ENCODE measurements at places on chromosomes 1 and 21.

GRCh38 chr1:202203238-202204039, 9.8 kb downstream of the LGR6 start:
- DNase-seq = peak; percentile 42

DNA sequence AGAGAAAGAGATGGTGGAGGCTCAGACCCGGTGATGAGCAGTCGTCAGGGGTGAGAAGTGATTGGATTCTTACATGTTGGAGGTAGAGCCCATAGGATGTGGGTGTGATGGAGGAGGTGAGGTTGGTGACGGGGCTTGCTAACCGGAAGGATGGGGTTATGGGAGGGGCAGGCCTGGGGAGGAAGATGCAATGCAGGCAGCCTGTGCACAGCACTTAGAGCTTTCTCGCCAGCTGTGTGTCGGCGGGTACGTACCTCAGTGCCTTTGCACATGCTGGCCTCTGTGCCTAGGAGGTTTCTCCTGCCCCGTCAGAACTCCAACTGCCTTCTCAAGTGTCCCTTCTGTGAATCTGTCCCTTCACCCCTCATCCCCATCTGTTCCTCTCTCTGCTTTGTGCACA, 2.9 kb upstream of the BSND start:
- DNase-seq = peak; percentile 67

GRCh38 chr1:245715291-245715701, 560.5 kb downstream of the KIF26B start:
- no peak for DNase-seq

- no peak for DNase-seq
Observed at GRCh38 chr1:99886179-99886578, 36.0 kb downstream of the AGL start.

DNA sequence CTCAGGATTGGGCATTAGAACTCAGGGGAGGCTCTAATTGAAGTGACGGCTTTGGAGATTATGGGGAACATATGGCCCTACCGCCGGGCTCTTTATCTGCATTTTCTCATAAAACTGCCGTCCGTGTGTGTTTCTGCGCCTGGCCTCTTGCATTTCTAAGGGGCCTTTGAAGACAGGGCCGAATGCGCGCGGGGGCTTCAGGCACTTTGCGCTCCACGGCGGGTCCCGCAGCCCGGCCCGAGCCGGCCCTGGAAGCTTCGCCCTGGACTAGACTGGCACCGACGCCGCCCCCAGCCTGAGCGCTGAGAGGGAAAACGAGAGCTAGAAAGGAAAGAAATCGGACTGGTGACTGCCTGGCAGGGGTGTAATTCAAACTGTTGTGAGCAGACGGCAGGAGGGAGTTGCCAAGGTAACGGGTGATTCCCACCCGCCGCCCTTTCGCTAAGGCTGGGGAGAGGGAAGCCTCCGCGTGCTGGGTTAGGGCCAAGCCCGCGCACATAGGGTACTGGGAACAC, 120.7 kb downstream of the LMX1A start:
- no peak for DNase-seq

DNA sequence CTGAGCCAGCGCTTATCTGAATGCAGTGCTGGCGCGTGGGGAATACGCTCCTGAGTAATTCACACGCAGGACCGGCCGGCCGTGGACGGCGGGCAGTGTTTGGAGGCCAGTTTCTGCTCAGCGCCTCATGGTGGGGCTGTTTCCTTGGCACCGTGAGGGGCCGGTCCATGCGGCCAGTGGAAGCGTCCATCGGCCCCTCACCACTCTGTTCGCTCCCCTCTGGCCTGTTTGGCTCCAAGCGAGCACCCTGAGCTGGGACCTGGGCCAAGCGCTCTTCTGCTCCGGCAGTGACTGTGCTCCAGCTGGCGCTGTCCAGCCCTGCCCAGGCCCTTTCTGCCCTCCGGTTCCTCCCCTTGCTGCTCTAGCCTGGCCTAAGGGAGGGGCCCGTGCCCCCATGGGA, 16.3 kb upstream of the PLCH2 start:
- no peak for DNase-seq

GRCh38 chr1:39063191-39063590, 37.0 kb downstream of the NDUFS5 start:
- no peak for DNase-seq

- no peak for DNase-seq
Observed at GRCh38 chr1:159937054-159937750, 8.2 kb downstream of the IGSF9 start.

DNA sequence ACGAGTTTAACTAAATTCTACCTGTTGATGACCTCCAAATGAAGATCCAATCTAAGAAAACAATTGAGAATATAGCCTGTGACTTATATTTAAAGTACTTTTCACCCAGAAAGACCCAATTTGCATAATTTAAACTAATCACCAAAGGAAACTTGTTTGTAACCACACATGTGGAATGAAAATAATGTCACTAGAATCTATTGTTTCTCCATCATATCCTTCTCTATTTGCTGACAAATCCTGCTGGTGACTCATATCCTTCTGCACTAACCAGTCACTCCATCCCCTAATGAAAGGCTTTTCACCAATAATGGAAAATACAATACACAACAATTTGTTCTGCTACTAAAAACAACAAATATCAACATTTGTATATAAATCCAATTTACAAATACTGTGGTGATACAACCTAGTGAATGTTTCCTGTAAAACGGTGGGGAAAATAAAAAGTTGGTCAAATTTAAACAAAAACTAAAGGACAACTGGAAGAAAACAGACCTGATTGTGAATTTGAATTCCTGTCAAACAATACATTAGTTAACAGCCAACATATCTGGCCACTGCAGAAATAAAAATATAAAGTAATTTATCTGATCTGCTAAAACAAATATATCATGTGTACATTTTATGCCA, 6.5 kb downstream of the PTP4A2 start:
- DNase-seq = peak; percentile 39

DNA sequence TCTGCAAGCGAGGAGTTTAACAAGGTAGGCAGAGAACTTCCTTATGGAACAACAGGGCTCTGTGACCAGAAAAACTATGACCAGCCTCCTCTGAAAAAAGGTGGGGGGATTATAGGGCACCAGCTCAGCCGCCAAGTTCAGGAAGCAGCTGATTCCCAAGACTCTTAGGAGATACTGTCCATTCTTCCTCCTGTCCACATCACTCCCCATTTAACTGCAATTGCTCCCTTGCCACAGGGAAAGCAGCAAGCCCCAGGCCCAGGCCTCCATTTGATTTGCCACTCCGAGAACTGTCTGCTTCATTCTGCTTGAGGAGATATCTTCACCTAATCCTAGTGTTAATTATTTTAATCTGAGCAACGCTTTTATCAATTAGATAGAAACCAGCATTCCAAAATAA, 254.3 kb downstream of the ZNF648 start:
- DNase-seq = no peak

DNA sequence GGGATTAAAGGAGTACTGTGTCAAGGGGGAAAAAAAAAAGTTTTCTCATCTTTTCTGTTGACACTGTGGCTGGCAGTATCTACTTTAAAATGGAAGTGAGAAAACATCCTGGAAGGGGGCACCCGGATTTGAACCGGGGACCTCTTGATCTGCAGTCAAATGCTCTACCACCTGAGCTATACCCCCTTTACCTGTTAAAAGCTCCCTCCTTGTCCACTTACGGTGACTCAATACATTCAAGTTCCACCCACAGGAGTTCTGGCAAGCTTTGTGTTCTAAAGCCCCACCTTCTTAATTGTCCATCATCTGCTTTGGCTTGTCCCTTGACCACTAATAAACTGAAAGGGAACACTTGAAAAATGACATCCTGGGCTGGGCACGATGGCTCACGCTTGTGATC, 68.2 kb downstream of the FNBP1L start:
- no peak for DNase-seq

DNA sequence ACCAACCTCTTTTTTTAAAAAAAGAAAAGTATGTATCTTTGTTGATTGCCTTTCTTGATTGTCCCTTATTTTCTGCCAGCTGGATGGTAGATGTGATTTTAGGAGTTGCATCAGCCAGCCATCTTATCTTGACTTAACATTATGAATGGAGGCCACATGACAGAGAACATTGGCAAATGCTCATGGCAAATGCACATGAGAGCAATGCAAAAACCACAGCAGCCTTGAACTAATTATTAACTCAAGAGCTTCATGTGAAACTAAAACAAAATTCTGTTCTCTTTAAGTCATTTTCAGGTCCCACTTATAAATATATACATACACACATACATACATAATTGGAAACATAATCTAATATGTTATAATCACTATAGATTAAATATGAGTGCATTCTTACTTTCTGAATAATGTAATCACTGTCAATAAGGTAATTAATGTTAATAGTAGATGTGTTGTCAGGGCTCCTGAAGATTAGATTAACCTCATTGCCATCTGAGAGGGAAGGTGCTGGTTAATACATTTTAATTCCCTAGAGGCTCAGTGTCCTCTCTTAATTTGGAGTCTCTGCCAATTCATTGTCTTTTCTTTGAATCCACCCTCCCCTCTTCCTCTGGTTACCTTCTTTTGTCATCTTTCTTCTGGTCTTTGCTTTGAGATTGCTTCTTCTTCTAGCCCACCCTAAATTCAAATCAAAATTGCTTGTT, 962.2 kb downstream of the ADGRL2 start:
- no peak for DNase-seq

- peak; percentile 66 for DNase-seq
Observed at GRCh38 chr1:32992489-32993323, 28.1 kb upstream of the RNF19B start.

DNA sequence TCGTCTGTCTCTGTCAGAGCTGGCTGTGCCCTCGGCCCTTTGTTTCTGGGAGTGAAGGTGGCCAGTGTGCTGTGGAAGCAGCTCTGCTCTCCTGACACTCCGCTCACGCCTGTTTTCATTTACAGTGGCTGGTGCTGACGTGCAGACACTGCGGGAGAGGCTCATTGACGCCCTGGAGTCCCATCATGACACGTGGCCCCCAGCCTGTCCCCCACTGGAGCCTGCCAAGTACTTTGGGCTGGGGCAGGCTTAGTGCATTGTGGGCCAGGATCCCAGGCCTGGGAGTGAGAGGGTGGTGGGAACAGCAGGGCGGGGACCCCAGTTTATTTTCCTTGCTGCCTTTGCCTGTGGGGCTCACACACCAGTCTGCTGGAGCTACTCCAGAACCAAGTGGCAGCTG, 21.1 kb downstream of the QSOX1 start:
- no peak for DNase-seq

DNA sequence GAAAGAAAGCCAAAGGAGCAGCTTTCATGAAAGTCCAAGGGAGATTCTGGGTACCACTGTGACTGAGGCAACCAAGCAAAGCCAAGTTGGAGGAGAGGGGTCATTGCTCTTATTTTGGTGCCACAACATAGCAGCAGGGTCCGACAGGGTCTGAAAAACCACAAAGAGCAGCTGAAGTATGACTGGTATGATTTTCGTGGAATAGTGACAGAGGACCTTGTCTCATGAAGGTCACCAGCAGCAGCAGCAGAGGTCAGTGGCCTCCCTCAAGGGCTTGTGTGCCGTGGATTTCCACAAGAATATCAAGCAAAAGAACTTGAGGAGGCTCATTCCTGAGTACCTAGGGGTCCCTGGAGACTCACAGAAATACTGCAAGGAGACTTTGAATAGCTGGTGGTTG, 160.9 kb upstream of the SYT6 start:
- no peak for DNase-seq

DNA sequence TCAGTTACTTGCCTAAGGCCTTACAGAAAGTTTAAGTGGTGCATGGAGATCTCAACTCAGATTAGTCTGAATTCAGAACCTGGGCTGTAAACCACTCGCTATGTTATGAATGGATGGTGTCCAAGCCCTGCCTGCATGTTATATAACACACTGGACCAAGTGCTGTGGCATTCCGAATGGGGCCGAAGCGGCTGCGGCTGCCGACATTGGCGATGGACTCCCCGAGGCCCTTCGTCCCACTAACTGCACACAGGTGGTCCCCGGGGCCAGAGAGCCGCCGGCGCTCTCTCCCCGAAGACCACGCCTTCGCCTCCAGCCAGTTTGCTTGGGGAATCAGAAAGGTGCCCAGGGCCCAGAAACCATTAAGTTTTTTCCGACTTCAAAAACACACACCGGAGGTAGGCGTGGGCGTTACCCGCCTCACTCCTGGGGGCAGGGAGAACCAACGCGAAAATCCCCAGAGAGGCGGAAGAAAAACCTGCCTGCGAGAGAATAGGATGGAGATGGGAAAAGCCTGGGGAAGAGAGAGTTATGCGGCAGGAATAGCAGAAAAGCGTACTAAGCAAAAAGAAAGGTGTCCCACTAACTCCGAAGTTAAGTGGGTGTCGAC, 579 bp upstream of the TENT5C start:
- DNase-seq = no peak

DNA sequence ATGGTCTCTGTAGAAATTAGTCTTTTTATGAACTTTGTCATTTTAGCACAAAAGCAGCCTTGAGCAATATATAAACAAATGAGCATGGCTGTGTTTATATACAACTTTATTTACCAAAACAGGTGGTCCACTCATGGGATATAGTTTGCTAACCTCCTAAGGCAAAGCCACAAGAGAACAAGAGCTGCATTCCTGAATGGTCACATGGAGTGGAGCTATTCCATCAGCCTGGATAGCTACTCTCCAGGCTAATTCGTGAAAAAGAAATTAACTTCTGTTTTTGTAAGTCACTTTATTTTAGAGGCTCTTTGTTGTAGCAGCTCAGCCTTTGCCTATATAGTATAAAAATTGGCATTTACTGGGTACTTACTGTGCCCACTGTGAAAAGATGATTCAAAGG, 163.3 kb upstream of the FAM78B start:
- no peak for DNase-seq

- peak; percentile 34 for DNase-seq
Observed at GRCh38 chr1:86913399-86913895, 479 bp downstream of the SELENOF start.

DNA sequence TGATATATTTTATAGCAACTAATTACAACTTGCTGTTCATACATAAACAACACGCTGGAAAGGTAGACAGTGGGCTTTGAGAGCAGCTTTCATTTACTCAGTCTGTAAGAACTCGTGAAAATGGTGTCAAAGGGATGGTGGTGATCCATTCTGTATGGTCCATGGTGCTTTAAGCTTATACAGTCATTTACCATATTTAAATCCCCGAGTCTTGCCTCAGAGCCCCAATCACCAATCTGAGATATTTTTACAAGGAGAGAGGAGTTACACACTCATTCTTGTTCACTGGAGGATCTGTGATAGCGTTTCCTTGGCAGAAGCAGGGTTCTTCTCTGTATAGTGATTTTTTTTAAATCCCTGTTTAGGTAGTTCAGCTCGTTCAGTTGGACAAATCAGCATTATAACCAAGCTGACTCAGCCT, 694.6 kb downstream of the USP25 start:
- no peak for DNase-seq

GRCh38 chr1:167678422-167678821, 43.4 kb upstream of the MPZL1 start:
- DNase-seq = no peak

DNA sequence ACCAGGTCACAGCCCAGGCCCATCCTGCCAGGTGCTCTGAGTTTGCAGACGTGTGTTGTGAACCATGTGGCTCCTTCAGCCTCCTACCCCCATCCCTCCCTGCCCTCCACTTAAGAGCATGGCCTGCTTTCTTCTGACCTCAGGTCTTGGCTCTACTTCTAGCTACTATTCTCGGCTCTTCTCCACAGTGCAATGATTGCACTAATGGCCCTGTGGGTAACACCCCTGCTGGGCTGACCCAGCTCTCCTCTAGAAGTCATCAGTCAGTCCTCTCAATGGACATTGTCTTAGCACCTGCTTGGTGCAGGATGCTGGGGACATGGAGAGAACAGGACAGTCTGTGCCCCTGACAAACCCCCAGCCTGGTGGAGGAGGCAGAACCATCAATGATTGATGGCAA, 22.2 kb upstream of the IFFO2 start:
- DNase-seq = no peak
